CD4-positive, alpha-beta T cell treated with Interleukin-15 for 1 hour (primary cell): ENCODE measurements at places on chromosomes 4 and X.

DNA sequence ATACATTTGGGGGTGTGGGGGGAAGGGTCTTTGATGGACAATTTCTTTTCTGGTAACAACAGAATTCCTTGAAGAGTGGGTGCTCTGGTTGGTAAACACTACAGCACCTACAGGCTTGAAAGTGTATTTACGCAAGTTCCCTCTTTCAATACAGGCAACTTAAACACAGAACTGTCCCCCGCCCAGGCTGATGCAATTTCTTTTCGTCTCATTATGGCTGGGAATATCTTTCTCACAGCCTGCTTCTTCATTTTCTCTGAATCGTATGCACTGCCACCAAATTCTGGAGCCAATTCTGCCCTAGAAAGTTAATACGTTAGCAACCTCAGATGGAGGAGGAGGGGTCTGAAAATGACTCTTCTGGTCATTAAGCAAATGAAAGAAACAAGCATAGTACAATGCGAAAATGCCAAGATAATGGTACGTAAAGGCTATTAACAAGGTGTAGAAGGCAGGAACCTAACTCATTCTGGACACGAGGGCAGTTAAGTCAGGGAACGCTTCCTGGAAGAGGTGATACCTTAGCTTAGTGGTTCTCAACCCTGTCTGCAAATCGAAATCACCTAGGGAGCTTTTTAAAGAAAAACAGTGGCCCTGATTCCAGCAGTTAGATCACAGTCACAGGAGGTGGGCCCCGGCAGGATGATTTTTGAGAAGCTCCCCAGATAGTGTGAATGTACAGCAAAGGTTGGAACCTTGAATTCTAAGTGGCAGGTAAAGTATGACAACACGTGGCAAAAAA lies 1.0 kb downstream of the AGA start:
- DNase-seq, result peak; percentile 40

- peak; percentile 24 for DNase-seq
Observed at GRCh38 chr4:105147553-105148161, 981 bp downstream of the TET2 start.

DNA sequence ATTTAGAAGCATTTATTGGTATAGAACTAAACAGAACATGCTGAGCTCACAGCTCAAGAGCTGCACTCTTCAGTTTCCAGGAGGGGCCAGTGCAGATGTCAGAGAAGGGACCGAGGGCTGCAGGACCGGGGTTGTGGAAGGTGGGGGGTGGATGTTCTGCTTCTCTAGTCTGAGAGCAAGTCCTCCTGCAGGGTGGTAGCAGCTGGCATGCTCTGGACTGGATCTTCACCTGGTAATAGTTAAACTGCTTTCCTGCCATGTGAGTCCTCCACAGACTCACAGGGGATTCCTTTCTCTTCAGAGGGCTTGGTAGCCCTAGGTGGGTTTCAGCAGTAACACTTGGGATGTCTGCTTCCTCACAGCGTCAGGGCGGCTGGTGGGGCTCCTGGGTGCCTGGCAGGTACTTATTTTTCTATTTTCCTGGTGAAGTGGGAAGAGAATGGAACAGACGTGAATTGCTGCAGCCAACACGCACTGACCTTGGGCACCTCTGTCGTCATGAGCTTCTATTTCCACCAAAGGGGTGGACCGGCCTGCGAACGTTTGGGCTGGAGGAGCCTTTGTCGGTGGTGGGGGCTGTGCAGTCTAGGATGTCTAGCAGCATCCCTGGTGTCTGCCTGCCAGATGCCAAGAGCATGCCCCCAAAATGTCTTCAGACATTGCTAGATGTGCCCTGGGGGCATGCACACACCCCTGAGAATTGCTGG lies 2.5 kb downstream of the MAEA start:
- DNase-seq, result no peak

GRCh38 chr4:177239477-177239876 lies 70.2 kb upstream of the NEIL3 start:
- no peak for DNase-seq

DNA sequence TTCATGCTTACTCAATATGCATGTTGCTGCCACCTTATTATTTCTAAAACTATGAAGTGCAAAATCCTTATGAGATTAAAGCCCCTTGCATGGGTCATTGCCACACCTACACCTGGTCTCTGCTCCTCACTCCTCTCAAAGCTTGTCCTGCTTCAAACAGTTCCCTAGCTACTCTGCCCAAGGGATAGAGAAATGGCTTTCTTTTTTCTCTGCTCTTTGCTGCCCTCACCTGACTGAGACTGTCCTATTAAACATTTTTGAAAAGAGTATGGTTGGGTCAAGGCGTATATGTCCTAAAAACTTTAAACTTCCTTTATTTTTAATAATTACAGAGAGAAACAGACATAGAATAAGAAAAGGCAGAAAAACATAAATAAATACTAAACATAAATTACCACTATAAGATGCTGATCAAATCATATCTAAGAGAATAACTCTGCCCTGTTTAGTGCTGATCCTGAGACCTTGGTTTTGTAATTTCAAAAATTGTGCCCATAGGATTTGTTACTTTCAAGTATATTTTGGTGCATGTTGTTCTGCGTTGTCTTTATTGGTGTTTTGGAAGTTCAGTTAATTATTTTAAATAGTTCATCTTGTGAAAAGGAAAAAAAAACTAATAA lies 704.9 kb upstream of the PABPC4L start:
- no peak for DNase-seq

- no peak for DNase-seq
Observed at GRCh38 chr4:71025654-71026053, 32.2 kb downstream of the DCK start.

DNA sequence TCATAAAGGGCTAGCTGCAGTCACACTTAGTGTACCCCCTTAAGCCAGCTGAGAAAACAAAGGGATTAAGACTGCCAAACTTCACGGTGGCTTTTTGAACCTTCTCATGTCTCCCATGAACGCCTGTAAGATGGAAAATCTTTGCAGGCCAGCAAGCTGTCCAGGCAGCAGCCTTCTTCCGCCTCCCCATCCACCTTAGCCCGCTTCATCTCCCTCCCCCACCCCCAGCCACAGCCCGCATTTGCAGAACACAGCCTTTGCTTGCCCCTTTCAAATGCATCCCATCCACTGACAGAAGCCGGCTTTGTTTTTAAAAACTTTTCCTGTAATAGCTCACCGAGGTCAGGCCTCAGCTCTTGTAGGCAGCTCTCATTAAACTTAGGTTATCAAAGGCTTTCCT lies 113.8 kb upstream of the FAM9B start:
- no peak for DNase-seq

- no peak for DNase-seq
Observed at GRCh38 chrX:151875270-151876026, 37.2 kb upstream of the MAGEA4 start.

DNA sequence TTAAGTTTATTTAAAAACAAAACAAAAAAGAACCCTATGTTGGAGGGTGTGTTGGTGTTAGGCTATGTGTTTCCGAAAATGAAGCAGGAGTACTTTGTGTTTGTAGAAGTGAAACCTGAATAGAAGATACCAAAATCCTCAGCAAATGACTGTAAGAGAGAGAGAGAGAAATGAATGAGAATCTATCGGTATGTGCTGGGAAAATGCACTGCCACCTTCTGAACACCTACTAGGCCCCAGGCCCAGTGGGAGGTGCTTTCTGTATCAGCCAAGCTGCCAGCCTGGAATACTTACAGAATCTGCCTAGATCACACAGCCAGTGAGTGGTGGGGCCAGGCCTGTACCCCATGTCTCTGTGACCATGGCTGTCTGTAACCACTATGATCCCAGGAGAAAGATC lies 14.9 kb upstream of the PIM2 start:
- no peak for DNase-seq

DNA sequence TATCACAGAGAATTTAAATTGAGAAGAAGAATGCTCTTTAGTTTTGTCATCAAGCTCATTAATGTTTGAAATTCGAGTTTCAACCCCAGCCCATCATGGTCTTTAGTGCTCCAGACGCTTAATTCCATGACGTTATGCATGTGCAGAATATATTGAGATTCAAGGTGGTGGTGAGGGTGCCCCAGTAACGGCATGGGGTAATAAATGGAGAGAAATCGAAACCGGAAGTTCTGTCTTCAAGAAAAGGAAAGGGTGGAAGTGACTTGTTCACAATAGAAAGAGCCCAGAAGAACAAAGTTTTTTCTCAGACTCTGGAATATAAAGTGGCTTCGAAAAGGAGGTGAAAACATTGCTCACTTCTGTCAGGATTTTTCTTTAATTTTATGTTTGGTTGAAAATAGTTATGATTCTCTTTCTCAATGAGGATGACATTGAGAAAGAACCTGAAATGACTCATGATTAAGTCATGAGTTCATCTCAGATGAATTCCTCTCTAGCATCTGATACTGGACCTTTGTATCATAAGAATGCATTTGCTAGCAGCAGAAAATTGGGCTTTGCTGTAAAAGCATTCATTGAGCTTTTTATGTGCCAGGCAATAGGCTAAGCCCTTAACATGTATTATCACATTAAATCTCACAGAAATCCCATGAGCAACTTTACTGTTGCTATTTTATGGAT lies 779 bp upstream of the DDX60L start:
- DNase-seq, result peak; percentile 46

DNA sequence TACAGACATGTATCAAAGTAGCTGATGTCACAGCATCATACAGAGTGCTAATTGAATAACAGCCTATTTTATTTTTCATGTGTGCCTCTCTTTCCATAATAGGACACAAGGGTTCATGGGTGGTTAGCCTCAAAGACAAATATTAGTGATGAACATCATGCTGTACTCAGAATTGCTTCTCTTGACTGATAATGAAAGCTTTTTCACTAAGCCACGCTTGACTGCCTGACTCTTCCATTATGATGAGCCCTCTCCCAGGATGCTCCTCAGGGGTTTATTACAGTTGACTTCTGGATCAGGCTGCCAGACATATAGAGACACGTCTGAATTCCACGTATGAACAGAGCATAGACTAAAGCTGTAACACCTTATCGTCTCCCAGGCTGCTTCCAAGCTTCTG lies 2757.5 kb downstream of the PCDH7 start:
- no peak for DNase-seq

DNA sequence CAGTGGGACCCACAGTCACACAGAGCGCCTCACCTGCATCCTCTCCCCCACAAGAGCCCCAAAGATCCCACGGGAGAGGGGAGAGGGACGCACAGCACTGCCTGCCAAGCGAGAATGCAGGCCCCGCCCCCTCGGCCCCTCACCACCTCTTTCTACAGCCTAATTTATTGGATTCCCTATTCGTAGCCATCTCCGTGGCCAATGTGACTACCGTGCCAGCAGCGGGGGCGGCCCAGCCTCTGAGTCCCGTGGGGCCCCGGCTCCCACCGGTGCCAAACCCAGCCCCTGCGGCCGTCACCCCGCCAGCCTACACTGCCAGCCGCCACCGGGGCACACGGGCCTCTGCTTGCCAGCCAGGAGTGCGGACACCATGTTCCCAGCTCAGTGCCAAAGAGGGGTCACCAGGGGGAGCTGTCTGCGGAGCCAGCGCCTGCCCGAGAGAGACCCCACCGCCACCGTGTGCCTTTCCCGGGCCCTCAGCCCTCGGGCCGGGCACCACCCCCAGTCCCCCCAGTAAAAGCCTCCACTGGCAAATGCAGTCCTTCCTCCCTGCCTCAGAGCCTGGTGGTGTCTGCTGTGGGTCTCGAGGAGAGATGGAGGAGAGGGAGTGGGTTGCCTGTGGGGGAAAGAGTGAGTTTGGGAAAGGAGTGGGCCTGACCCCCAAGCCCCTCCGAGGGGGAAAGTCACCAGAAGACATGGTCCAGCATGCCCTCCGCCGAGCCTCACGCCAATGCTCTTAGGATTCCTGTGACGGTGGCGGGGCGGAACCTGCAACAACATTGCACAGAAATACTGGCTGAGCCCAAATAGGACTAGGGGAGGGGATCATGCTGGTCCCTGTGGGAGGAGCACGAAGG lies 19.6 kb upstream of the PLXNB3 start:
- DNase-seq, result no peak

DNA sequence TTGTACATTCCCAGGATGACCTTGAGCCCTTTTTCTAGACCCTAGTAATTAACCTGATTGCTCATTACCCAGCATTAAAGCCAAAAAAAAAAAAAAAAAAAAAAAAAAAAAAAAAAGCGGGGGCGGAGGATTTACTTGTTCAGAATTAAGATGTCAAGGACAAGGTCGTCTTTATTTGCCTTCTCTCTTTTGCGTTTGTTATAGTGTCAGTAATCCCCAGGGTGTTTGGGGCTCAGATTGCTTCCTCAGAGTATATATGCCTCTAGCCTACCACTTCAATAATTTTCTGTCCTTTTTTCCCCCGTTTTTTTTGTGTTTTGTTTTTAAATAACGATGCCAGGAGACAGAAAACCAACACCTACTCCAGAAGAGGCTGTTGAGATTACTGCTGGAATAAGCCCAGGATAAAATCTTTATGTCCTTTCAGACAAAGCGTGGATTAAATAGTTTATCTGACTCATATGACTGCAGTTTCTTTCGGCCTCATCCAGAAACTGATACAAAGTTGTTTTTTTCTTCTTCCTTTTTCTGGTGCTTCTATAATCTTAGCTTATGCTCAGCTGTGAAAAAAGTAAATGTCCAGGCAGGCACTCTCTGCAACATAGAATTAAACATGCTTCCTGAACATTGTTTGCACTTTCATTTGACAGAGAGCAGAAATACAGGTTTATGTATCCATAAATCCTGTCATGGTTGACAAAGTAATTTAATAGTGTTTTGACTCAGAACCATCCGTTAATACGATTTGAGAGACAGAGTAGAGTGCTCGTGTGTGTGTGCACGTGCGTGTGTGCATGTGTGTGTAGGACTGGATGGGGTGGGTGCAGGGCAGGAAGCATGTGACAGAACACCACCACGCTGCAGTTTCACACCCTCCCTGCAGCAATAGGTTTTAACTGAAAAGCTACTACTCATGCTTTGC lies 138.6 kb downstream of the AFF1 start:
- peak; percentile 56 for DNase-seq

GRCh38 chr4:147009875-147010274 lies 64.2 kb upstream of the TTC29 start:
- DNase-seq, result no peak

GRCh38 chrX:150361070-150361776 lies 1.9 kb upstream of the MAMLD1 start:
- DNase-seq, result no peak

DNA sequence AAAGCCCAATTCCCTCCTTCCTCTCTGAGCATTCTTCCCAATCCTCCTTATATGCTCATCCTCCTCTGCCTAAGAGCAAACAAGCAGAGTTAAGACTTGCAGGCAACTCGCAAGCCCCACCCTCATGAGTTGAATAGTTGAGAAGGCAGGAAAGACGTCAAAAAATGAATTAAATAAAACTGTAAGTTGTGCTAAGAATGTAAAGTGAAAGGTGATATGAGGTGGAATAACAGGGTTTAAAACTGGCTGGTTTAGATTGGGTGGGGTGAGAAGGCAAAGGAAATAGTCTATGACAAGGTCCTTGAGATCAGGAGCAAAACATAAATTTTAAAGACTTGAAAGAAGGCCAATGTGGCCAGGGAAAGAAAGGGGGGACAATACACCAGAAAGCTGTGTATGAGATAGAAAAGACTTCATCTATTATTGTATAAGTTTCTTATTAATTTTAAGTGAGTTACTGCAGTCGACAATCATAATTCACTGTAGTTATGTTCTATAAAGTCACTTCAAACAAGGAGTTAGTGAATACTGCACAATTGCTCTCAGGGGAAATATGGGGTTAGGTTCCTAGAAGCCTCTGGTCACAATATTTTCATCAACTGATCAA lies 124.9 kb downstream of the RELL1 start:
- DNase-seq, result no peak
